ENCODE measurements at places on chromosomes 11 and 22.
A peak's percentile ranks its signal among the peaks of the same experiment; 100 is the strongest.

GRCh38 chr11:17638311-17638710 lies 81.1 kb upstream of the MYOD1 start:
- no peak for DNase-seq

DNA sequence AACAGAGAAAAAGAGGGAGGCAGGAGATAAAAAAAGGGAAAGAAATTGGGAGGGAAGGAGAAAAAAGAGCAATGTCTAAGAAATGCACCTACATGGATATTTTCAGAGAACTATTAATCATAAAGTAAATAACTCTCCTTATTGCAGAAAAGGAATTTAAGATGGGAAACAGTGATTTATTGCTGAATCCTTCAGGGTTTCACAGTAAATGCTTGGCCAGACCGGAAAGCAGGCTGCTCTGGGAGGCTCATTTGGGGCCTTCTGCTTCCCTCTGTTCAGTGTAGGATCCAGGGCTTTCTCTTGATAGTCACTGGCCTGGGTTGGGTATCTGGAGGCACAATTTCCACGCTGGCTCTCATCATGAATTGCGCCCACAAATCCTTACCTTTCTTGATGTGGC lies 324.3 kb upstream of the SORL1-AS1 start:
- no peak for DNase-seq

GRCh38 chr11:57649826-57650738 lies at the start of gene YPEL4:
Gene YPEL4 (minus strand): TSS chr11:57649912. CDS start chr11:57647107, 2,805 bp downstream.
- DNase-seq: peak; percentile 69

DNA sequence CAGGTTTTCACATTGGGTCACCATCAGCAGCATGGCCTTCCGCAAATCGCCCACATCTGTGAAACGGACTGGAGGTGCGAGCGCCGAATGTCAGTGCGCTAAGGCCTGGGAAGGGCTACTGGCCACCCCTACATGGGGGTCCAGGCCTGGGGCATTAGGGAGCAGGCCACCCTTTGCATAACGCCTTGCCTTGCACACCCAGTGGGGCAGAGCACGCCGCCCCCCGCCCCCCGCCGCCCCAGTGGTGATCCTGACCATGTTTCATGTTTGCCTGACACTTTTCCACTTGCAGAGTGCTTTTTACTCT lies 2.6 kb downstream of the GRK2 start:
- no peak for DNase-seq

DNA sequence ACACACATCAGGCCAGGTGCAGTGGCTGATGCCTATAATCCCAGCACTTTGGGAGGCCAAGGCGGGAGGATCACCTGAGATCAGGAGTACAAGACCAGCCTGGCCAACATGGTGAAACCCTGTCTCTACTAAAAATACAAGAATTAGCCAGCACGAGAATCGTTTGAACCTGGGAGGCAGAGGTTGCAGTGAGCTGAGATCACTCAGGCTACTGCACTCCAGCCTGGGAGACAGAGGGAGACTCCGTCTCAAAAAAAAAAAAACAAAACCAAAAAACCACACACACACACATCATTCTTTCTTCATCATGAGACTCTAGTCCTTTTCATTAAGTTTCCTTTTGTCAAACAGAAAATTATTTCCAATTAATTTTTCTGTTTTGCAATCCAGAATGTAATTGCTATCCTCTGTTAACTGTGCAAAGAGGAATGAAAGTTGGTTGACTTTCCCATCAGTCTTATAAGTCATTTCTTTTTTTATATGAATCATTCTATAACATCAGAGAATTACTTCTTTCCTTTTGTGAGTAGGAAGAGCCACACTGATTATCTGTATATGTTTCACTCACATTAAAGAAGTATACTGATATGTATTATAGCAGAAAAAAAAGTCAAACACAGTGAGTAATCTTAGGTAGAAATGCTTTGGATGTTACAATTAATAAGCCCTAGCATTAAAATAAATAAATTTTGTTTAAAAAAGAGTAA lies 52.2 kb downstream of the HORMAD2 start:
- DNase-seq: no peak

- no peak for DNase-seq
Observed at GRCh38 chr22:20380486-20380885, 13.5 kb upstream of the ZNF74 start.

DNA sequence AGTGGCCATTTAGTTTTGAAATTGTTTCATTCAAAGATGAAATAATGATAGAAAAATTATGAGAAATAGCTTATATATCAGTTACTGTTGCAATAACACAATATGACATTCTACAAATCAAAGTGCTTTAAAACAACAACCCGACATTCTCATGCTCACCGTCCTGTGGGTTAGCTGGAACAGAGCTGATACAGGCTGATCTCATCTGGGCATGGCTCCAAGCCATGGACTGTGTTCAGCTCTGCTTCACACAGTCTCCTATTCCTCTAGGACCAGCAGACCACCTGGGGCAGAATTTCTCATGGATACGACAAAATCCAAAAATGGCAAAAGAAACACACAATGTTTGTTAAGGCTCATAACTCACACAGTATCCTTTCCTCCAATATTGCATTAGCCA lies 178.6 kb downstream of the CNTN5 start:
- DNase-seq: no peak

DNA sequence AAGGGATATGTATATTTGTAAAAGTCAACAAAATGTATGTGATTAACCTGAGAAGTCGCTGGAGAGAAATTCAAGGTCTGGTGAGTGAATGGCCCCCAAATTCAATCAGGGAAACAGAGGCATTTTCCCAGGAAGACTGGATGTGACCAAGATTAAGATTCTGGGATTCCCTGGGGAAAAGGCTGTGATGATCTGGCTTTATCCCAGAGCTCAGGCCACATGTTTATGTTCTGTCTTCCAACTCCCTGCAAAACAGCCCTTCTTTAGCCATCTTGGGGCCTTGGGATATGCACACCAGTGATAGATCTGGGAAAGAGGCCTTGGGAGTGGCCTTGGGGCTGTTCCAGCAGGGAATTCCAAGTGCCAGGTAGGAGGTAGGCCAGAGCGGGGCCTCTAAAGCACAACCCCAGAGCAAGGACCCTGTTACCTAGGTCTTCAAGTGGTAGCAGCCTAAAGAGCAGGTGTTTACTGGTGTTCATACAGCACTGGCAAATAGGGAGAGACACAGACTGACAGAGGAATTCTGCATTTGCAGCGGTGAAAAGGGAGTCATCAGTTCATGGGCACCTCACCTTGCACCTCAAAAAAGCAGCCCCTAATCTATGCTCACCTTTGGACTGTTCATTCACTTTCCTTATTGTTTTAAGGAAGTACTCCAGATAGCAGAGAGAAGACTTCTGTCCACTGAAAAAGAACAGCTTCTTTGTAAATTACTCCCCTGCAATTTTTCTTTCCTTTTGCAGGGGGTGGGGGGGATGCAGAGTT lies 312.4 kb downstream of the BUD13 start:
- DNase-seq: no peak

DNA sequence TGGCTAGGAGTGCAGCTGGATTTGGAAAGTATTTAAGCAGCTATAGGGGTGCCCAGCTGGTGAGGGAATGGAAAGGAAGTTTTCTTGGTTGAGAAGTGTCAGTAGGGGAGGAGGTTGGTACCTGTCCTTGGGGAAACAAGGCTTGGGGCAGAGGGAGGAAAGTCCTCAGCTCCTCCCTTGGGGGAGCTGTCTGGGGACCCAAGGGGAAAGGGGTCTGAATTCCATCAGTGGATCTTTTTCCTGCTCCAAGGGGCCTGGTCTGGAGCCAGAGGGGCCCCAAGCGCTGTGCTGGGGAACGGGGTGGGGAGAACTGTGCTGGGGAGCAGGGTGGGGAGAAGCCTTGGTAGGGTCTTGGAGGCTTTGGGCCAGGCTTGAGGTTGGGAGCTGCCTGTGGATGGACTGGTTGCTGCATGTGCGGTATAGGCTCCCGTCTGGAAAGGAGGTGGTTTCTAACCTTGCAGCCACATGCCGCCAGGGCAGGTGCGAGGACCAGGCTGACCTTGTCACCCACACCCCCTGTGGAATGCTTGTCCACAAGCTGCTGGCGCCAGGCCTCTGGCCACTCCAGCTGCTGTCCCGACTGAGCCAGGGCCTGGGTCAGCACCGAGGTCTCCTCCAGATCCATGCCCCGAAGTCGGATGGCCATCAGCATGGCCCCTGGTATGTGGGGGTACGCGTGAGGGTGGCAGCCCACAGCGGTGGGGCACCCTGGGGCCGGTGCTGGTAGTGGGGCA lies 963 bp downstream of the TYMP start:
- DNase-seq: no peak
